Effector memory CD4-positive, alpha-beta T cell (primary cell): ENCODE measurements at places on chromosomes 5 and 9.

- no peak for DNase-seq
These were observed 241.6 kb upstream of the CD180 start for GRCh38 chr5:67437905-67438845.

- no peak for DNase-seq
These were observed 11.8 kb downstream of the RMI1 start for GRCh38 chr9:83992407-83992806.

DNA sequence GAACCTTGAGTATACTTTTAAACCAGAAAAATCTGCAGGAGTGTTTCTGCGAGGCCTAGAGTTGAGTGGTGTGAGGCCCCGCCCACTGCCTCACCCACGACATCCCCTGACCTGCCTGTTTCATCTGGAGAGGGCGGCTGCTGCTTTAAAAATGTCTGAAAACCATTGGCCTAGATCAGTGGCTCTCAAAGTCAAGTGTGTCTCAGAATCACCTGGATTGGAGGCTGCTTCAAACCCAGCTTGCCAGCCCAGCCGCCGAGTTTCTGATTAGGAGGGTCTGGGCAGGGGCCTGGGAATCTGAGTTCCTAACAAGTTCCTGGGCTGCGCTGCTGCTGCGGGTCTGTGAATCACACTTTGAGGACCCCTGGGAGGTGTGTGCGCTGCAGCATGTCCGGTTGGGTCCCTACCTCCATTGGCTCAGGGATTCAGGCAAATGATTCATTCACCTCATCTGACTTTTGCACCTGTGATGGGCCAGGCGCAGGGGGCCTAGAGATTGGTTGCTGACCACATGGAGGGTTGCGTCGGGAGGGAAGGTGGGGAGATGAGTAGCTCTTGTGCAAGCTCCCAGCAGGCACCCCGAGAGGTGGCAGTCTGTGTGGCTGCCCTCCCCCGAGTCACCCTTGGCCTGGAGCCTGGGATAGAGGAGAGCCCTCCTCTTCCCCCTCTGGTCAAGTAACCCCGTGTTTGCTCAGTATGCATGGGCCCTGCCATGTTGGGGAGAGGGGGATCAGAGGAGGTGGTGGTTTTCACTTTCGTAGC is 27.6 kb upstream of the HMCN2 start:
- no peak for DNase-seq

GRCh38 chr5:114363837-114364236 is 2.0 kb downstream of the KCNN2 start:
- no peak for DNase-seq

DNA sequence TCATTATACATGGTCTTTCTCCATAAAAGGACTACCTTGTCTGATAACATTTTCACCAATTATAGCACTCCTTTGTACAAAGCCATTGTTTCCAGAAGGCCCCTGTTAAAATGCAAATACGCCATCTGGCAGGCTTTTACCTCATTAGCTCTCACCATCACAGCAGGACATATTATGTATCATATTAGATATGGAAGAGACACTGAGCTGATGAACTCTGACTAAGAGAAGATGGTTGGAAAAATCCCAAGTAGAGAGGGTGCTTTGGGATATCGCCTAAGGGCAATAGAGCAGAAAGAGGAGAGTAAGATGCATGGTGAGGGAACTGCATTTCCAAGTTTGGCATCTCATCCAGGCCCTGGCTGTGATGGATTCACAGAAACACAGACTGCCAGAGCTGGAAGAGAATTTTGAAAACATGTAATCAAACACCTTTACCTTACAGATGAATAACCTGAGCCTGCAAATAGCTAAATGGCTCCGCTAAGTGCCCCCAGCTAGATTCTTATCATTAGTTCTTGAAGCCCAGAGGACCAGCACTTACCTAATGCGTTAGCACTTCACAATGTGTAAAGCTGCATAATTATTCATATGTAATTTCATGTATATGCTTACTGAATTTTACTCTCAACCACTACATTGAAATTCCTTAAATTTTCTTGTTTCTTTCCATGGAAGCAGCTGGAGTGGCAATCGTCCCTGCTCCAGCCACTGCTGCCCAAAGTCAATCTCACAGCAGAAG is 393.6 kb upstream of the IZUMO3 start:
- DNase-seq: no peak

DNA sequence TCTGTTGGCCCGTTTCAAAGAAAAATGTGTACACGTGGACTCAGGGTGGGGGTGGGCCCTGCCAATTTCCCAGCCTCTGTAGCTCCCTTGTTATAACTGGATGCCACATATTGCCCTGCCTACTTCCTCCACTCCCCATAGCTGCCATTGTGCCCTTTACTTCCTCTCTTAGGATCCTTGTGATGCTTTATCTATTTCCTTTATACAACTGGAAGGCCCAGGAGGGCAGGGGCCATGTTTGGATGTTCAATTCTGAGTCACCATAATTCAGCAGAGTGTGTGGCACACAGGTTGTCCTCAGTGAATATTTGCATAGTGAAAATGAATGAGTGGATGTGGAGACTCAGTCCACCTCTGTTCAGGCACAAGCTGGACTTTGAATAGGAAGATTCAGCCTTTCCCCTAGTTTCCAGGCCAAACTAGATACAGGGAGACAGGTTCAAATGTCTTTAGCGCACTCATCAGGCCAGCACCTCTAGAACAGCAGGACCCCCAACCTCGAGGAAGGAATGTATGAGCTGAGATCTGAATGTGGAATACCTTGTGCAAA is 10.6 kb upstream of the FEM1C start:
- no peak for DNase-seq

- no peak for DNase-seq
These were observed 726.1 kb upstream of the WWC1 start for GRCh38 chr5:167565189-167565954.

DNA sequence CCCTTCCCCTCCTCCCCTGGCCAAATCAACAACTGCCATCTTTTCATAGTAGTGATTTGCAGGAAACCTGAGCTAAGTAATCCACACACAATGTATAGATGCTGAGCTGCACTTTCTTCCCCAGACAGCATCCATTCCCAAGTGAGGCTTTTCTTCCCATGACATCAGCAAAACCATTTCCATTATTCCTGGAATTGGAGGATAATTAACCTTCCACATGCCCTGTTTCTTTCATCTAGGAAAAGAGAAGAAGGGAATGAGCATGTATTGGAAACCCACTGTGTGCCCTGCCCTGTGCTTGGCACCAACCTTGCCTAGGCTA is 268.0 kb downstream of the ZSWIM6 start:
- DNase-seq: no peak

- DNase-seq: no peak
These were observed 17.0 kb downstream of the LHX3 start for GRCh38 chr9:136187683-136188586.

DNA sequence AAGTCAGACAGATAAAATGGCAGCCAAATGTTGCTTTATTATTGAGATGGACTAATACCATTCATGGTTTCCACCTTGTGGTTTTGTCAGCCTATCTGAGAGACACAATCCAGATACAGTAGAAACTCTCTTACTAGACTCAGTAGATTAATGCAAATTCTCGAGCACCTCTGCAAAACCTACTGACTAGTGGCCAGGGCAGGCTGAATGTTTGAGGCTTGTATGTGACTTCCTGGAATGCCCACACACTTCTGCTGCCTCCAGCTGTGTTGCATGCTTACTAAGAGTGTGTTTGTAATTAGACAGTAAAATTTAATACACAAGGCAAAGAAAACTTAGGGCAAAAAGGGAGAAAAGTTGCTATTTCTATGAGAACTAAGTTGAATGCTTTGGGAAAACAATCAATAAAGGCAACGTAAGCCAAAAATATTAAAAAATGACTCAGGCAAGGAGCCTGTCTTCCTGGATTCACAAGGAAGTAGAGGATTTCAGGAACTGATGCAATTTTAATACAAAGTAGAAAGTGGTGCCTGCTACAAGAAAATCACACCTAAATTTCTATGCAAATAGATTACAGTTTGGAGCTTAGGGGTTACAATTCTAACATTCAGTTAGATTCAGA is 30.2 kb upstream of the CCNG1 start:
- no peak for DNase-seq

DNA sequence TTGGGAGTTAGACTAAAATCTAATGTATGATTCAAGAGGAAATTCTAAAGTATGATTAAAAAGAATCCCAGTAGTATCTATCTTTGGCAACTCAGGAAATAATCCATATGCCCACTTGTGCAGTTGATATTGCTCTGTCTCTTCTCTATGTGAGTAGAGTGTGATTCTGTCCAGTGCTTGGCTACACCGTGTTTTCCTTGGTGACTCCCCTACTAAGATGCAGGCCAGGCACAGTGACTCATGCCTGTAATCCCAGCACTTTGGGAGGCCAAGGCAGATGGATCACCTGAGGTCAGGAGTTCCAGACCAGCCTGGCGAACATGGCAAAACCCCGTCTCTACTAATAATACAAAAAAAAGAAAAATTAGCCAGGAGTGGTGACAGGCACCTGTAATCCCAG is 495.4 kb downstream of the MAT2B start:
- DNase-seq: no peak

- no peak for DNase-seq
These were observed 242.5 kb upstream of the RFX3 start for GRCh38 chr9:3768286-3768685.

DNA sequence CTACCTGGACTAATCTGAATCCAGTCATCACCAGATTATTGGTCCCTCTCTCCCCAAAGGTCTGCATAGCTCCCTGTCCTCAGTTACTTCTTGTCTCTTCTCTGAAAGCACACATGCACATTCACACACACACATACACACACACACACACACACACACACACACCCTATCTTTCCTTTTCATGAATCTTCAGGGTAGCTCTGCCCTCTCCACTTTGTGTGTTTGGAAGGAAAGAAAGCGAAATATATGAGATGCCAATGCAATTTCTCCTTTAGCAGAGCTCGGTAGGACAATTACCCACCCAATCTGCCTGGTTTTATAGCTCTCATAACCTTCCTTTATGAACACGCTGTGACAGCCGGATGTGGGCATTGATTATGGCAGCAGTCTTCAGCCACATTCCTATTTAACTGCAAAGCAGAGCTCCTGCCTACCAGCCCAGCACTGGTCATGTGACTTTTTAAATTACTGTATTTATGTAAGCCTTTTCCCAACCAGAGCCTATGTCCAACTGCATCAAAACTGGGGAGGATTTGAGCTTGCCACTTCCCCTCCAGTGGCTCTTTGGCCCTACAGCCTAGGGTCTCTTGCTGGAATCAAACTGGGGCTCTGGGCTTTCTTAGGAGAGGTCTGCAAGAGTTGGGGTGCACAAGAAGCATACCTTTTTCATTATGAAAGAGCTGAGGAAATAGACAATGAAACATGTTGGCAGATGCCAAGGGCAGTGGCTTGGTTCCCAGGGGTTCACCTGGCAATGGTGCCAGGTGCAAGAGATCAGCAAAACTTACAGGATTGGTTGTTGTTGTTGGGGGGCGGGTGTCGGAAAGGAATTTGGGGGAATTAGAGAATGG is 20.8 kb upstream of the MATR3 start:
- no peak for DNase-seq

DNA sequence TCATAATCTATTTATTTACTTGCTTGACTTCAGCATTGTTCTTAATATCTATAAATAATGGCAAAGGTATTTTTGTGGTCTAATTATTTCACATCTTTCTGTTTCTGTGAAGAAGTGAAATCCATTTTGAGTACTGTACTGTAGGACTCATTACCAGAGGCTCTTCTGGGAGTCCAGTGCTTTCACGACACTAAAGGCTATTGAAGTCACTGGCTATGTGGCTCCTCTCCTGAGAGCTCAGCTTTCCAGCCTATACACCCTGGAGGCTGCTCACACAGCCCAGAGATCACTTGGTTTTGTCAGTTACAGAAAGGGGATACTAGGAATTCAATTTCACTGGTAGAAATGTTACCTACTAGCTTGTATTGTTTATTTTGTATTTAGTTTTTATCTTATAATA is 547.3 kb downstream of the TAF11L14 start:
- no peak for DNase-seq

DNA sequence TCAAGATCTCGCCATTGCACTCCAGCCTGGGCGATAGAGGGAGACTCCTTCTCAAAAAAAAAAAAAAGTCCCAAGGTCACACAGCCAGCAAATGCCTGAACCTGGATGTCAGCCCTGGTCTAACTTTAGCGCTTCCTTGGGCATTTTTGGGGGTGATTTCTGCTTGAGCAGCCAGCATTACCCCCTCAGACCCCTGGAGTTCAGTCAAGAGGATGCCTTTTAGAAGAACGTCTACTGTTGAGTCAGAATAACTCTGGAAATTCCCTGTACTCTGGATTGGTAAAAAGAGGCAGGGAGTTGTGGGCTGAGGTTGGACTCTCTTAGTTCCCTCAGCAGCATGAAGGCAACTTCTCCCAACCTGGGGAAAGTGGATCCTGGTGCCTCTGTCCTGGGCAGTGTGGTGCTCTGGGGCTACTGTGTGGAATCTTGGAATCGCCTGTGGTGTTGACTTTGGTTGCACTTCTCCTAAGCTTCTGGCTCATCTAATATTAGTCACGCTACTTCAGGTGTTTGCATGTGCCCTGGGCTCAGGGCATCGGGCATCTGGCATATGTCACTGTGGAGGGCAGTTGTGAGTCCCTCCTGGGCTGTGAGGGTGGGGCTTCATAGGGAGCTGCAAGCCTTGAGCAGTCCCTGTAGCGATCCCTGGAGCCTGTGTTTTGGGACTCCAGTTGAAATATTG is 32.2 kb downstream of the STXBP1 start:
- no peak for DNase-seq

DNA sequence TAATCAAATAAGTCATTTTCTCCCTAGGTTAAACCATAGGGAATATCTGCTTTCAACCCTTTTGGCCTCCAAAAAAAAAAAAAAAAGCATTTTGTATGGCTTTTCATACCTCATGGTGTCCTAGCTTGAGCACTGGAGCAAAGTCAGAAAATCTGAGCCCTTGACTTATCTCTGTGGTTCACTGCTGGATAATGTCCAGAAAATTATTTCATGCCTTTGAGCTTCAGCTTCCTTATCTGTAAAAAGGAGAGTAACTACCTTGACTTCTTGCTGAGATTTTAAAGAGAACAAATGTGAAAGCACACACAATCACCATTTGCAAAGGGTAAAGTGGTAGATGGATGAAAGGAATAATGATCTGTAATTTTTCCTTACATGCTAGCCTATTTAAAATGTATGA is 165.9 kb downstream of the ALDH1A1 start:
- DNase-seq: no peak

DNA sequence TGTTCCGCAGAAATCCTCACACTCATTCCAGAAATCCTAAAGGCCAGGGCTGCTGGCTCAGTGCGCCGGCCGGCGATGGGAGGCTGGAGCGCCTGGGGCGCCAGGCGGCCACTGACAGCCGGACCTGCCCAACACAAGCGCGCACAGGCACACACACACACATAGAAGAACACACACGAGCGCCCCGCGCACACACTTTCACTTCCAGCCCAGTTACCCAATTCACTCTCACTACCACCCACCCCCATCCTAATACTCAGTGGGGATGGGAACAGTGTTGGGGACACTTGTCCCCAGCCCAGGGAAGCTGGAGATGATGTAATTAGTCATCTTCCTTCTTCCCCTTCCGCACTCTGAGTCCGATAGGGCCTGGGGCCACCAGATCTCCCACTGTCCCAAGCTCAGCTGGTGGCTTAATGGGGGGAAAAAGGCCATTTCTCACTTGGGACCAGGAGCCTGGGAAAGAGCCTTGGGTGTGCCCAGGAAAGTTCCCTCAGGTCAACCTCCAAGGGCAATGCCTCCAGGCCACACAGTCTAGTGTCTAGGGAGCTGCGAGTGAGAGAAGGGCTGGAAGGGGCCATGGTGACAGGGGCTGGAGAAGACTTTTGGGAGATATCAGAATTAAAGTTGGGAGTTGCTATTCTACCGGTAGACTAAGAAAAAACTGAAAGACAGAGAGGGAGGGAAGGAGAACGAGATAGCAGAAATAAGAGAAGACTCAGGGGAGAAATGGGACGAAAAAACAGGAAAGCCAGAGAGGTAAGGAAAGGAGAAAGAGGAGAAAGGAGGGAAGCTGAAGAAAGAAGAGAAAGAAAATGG is 1.7 kb downstream of the EBF1 start:
- no peak for DNase-seq

GRCh38 chr9:119736491-119737454 is 367.5 kb upstream of the BRINP1 start:
- no peak for DNase-seq
